ENCODE measurements at places on chromosomes 6 and 20.

DNA sequence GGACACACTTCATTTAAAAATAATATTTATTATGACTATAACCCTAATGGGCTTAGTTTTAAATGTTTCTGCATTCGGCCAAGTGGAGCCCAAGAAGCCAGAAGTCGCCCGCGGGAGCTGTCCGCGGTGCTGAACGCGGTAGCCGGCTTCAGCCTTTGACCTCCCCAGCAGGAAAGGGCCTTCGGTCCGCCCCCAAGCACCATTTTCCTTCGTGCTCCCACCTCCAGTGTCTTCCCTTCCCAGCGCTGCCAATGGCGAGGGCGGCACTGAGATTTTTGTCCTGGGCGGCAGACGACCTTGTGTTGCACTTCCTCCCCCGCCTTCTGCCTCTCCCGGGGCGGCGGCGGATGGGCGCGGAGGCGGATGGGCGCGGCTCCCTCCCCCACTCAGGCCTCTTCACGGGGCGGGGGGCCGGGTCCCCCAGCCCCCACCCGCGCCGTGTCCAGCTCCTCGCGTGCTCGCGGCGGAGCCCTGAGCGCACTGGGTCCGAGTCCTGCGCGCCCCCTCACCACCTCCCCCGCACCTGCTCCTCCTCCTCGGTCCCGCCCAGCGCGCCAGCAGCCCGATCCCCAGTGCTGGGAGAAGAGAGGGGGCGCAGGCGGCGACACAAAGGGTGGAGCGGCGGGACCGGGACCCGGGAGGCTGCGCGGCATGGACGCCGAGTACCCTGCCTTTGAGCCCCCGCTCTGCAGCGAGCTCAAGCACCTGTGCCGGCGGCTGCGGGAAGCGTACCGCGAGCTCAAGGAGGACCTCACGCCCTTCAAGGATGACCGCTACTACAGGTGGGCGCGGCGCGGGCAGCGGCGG, 23.6 kb upstream of the TMEM181 start:
- no peaks in the 10 kb centered on the region for H3K36me3 ChIP-seq
- no peaks in the 10 kb centered on the region for H3K4me1 ChIP-seq
- H3K27ac ChIP-seq, result no peak overlapping the region

- no peak overlapping the region for H3K27ac ChIP-seq
- no peaks in the 10 kb centered on the region for H3K27me3 ChIP-seq
- no peak for DNase-seq
- no peaks in the 10 kb centered on the region for H3K4me1 ChIP-seq
- no peaks in the 10 kb centered on the region for H3K36me3 ChIP-seq
Observed at GRCh38 chr6:48525849-48526248, 414.9 kb upstream of the PTCHD4 start.

DNA sequence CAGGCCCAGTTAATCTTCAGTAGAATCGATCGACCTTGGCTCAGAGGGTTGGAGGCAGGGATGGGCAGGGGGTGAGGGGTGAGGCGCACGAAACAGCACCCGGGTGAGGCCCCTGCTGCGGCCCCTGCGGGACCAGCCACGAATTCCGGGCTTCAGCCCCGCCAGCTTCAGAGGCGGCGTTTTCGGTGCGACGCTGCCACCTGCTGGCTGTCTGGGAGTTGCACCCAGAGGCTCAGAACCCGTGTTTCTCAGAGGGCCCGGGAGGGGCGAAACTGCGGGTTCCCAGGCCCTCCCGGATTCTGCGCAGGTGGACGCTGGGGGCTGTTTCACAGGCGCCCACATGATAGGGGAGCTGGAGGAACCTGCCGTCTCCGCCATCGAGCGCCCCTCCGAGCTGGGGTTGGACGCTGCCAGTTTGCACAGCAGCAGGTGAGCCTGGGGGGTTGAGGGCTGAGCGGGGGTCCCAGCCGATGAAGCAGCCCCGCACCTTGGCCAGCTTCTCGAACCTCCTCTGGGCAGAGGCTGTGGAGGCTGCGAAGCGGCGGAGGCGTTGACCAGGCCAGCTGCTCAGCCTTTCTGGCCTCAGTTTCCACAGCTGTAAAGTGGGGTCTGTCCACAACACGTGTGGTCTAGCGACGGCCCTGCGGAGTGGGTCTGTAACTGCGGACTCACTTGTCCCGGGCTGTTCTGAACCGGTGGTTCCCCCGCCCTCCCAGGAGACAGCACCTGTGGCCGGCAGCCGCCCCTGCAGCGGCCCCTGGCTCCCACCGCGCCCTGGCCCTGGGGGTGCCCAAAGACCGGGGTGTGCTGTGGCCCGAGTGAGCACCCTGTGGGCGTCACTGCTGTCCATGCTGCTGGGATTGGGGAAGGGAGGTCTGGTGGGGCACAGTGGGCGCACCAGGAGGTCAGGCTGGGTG, 2.5 kb upstream of the BHLHE23 start:
- peaks cover 25% of the 10 kb centered on the region for H3K36me3 ChIP-seq
- H3K4me1 ChIP-seq, result peaks cover 25% of the 10 kb centered on the region
- H3K27ac ChIP-seq, result no peak overlapping the region
- peaks cover 41% of the 10 kb centered on the region for H3K27me3 ChIP-seq
- DNase-seq, result peak; percentile 84
- peak overlapping the region; percentile 79 for H3K4me3 ChIP-seq

- no peaks in the 10 kb centered on the region for H3K27me3 ChIP-seq
- H3K36me3 ChIP-seq, result no peaks in the 10 kb centered on the region
- H3K4me3 ChIP-seq, result peak overlapping the region; percentile 69
- peak overlapping the region; percentile 81 for H3K27ac ChIP-seq
- no peak for DNase-seq
- H3K4me1 ChIP-seq, result peaks cover 35% of the 10 kb centered on the region
Observed at GRCh38 chr20:53708129-53708968, 114.7 kb upstream of the ZNF217 start.

DNA sequence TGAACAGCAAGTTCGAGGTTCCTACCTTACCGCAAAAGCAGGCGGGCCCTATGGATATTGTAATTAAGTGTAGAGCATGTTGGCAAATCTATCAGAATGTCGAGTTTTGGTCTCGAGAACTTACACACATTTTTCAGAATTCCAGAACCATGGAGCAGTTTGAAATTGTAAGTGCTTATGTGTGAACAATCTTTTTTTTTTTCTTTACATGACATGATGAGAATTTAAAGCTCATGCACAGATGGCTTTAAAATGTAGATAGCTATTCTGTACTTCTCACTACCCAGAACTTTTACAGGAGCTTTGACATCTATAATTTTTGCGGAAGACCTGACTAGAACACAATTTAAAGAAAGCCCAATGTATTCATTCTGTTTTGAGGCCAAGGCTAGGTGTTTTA, 117.8 kb upstream of the RSPO3 start:
- H3K27me3 ChIP-seq, result no peaks in the 10 kb centered on the region
- H3K4me3 ChIP-seq, result no peak overlapping the region
- H3K36me3 ChIP-seq, result no peaks in the 10 kb centered on the region
- DNase-seq, result no peak
- no peaks in the 10 kb centered on the region for H3K4me1 ChIP-seq
- no peak overlapping the region for H3K27ac ChIP-seq

Data from effector memory CD8-positive, alpha-beta T cell (primary cell).